Occipital lobe (tissue), 3 donors: ENCODE measurements at places on chromosomes 11 and 22. TPM values are rescaled to one million over a fixed set of nuclear protein-coding genes. Genes with fewer than 3 reads are reported as not detected.

Gene CD6
- total RNA-seq: 0.16 TPM

Gene HDAC10
- total RNA-seq: 19.8 TPM

- DNase-seq: no peak
These were observed 3929.2 kb upstream of the OR11H1 start for GRCh38 chr22:11598492-11599440.

GRCh38 chr11:100727410-100727809 is 40.3 kb downstream of the ARHGAP42 start:
- DNase-seq: no peak

- no peak for DNase-seq
These were observed 123.1 kb downstream of the MIAT start for GRCh38 chr22:26780521-26780920.

GRCh38 chr11:45890886-45891550 is 5.6 kb downstream of the MAPK8IP1 start:
- no peak for DNase-seq

GRCh38 chr11:36783808-36784207 is 185.8 kb upstream of the RAG2 start:
- no peak for DNase-seq

GRCh38 chr11:29161191-29161590 is 855.6 kb downstream of the KCNA4 start:
- DNase-seq: no peak

- no peak for DNase-seq
These were observed 585 bp downstream of the NF2 start for GRCh38 chr22:29604076-29604360.

Gene FBLN1
- total RNA-seq: 22.3 TPM

DNA sequence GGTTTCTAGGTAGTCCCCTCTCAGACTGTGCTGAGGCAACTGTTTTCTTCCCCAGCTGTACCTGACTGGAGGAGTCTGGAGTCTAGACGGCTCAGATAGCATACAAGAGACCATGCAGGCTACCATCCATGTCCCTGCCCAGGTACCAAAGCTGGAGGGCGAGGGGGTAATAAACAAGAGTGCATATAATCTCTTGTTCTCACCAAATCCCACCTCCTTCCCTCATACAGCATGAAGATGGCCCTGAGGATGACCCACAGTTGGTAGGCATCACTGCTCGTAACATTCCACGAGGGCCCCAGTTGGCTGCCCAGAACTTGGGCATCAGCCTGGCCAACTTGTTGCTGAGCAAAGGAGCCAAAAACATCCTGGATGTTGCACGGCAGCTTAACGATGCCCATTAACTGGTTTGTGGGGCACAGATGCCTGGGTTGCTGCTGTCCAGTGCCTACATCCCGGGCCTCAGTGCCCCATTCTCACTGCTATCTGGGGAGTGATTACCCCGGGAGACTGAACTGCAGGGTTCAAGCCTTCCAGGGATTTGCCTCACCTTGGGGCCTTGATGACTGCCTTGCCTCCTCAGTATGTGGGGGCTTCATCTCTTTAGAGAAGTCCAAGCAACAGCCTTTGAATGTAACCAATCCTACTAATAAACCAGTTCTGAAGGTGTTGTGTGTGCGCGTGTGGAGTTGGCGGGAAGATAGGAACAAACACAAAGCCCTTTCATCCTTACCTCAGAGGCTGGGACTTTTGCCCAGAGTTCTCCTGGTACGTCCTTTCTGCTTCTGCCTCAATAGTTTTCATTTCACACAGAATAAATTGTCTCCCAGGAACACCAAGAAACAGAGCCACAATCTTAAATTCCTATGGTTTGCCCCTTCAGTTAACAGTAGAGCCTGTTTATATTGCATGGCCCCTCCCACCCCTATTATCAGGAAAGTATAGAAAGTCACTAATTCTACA is 8.5 kb downstream of the HMBS start:
- no peak for DNase-seq

DNA sequence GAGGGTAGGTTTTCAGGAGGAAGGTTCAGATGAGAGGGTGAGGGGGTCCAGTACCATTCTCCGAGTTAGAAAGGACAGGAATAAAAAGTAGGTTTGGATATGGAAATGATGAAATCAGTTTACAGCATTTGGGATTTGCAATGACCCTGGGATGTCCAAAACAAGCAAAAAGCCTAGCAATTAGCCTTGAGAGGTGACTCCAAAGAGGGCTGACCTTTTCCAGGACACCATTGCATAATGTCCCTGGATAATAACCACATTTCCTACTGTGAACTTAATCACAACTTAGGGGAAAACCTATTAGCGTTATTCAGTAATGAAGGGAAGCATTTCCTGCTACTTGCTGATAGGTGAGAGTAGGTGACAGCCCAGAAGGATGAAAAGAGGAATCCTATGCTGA is 101.4 kb upstream of the ARHGAP42 start:
- DNase-seq: no peak

Gene LDHAL6A
- total RNA-seq: 0.62 TPM

DNA sequence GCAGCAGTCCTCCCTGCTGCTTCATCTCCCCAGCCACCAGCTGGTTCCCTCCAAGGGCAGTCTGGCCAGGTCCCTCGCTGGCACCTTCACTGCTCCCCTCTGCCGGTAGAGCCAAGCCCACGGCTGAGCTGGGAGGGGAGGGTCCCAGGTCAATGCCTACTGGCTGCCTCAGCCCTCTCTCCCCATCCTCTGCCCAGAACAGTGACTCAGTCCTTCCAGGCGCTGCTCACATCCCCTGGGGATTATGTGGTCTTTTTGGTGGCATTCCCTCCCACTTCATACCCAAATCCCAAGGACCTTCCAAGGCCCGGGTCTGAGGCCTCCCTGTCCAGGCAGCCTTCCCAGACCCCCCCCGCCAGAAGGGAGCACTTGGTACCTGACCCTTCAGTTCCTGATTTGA is 44.9 kb downstream of the WNT7B start:
- no peak for DNase-seq

- no peak for DNase-seq
These were observed 3.0 kb downstream of the YWHAH start for GRCh38 chr22:31947296-31947695.

Gene CRYAB
- total RNA-seq: 10.3 TPM

- no peak for DNase-seq
These were observed 89.7 kb upstream of the KCNA4 start for GRCh38 chr11:30106222-30107181.

GRCh38 chr11:133064152-133064877 is 468.0 kb downstream of the OPCML start:
- peak; percentile 66 for DNase-seq

GRCh38 chr11:10824888-10825287 is 16.2 kb upstream of the EIF4G2 start:
- DNase-seq: no peak

DNA sequence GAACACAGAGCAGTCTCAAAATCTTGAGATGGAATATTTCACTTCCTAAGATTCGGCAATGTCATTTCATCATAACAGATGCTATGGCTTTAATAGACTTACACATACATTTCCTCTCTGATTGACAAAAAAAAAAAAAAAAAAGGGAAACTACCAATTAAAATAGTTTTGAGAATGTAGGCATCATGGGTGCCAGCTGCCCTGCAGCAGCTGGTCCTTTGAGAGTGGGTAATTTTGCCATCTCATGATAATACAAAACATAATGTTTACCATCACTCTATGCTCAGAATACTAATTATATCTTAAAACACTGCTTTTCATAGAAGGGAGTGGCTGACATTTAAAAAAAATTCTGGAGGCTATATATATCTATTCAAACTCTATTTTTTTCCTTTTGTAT is 775.6 kb upstream of the CCDC90B start:
- no peak for DNase-seq

Gene KCNJ1
- total RNA-seq: not detected

- DNase-seq: no peak
These were observed 1245.7 kb downstream of the BRD1 start for GRCh38 chr22:48581796-48582469.

- no peak for DNase-seq
These were observed 19.6 kb upstream of the OR8D2 start for GRCh38 chr11:124339396-124340141.

DNA sequence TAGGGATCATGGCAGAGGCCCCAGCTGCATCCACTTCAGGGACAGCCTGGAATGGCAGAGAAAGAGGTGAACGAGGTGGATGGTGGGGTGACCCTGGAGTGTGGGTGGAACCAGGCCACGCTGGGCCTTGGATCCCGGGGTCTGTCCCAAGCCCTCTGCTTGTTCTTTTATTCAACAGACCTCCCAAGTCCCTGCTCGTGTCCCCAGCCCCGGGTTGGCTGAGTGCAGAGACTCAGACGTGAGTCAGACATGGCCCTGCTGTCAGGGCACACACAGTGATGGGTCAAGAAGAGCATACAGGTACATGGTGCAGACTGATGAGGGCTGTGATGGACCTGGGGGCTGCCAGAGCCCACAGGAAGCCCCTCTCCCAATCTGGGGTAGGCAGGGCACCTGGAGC is 6.6 kb downstream of the ARHGAP8 start:
- DNase-seq: no peak

DNA sequence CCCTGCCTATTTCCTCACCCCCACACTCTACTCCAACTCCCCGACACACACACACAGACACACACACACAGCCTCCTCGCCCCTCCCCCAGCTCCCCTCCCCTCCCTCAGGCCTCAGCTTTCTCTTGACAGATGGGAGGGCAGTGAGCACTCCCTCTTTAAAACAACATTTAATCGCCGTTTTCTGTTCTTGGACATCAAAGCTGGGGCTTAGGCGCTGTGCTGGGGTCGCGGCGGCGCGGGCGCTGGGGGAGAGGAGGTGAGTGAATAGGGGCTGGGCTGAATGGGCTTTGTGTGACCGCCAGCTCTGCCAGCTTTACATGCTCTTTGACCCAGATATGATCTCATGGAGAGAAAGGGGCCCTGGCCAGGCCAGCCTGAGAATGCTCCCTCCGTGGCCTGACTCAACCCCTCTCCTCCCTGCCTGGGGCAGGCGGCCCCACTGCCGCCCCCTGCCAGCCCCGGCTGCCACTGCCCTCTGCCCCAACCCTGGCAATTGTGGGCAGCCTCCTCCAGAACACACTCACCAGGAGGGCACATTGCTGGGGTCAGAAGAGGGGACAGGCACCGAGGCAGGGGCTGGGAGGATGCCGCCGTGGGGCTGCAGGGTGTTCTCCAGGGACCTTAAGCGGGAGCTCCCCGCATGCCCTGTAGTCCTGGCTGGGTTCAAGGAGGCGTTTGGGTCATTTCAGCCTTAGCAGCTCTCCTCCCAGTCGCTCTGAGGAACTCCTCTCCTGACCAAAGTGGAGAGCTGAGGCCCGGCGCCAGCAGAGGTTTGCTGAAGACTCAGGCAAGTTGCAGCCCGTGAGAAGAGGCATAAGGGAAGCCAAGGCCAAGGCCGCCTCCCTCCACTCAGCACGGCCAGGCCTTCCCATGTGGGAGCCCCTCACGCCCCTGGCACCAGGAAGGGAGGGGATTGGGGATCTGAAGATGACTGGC is 38.3 kb upstream of the NNMT start:
- peak; percentile 25 for DNase-seq

DNA sequence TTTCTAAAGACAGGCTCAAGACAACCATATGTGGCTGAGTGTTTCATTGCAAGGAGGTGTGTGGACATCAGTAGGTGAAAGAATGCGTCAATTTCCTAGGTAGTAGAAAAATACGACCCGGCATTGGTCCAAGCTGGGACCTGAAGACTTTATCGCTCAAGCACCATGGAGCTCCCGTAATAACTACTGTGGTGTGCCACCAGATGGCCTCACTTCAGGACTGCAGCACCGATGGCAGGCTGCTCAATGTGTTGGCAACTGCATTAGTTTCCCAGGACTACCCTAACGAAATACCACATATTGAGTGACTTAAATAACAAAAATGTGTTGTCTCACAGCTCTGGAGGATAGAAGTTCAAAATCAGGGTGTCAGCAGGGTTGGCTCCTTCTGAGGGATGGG is 72.4 kb upstream of the FAT3 start:
- no peak for DNase-seq

GRCh38 chr11:36400766-36401455 is 104.8 kb downstream of the PRR5L start:
- no peak for DNase-seq

- no peak for DNase-seq
These were observed 102.5 kb downstream of the C11orf58 start for GRCh38 chr11:16840951-16841350.

Gene HPX
- total RNA-seq: 2.3 TPM

- no peak for DNase-seq
These were observed 170.8 kb downstream of the BUD13 start for GRCh38 chr11:116601814-116602636.

DNA sequence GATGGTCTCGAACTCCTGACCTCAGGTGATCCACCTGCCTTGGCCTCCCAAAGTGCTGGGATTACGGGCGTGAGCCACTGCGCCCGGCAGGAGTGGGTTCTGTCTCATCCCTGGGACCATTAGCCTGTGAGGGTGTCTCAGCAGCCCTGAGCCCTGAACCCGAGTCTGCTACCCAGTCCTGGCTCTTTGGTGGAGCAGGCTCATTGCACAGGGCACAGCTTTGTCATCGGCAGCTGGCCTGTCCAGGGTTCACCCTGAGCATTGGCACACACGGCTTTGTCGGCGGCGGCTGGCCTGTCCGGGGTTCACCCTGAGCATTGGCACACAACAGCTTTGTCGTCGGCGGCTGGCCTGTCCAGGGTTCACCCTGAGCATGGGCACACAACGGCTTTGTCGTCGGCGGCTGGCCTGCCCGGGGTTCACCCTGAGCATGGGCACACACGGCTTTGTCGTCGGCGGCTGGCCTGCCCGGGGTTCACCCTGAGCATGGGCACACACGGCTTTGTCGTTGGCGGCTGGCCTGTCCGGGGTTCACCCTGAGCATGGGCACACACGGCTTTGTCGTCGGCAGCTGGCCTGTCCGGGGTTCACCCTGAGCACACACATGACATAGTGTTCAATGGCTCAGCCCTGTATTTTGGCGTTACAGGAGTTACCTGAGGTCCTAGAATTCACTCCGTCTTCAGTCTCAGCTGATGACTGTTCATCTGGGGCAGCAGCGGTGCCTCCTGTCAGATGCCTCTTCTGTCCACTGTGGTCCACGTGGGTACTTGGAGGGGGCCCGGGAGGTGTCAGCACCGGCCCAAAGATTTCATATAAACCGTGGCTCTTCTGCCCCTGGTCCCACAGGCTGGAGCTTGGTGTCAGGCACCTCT is 1082.5 kb downstream of the BRD1 start:
- DNase-seq: no peak

DNA sequence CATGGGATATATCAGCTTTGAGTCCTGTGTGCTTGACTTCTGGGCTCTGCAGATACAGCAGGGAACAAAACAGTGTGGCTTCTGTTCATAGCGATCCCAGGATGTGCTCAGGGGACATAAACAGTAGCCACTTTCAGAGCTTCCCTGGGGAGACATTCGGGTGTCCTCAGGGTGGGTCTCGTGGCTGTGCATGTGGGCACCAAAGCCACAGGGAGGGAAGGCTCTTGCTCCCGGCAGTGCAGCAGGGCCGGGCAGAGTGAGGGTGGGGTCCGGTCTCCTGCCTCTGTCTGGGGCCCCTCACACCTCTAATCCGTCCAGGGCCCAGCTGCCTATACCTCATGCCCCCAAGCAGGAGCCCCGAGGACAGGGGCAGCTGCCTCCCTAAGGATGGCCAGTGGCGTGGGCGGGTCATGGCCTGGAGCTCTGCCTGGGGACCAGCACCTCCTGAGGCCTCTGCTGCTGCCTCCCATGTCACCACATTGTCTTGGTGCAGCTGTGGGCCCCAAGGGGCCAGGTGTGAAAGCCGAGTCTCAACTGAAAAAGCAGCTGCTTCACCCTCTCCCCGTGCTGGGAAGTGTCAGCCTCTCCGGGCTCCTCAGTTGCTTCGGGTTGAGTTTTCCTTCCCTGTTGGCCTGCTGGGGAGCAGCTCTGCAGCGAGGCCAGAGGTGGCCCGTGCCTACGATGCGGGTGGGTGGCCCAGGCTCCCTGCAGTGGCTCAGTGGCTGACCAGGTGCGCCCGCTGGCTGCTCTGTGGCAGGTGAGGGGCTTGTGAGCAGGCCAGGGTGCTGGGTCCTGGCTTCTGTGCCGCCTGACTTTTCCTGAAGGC is 3.8 kb downstream of the TPCN2 start:
- DNase-seq: no peak

Gene CARNS1
- total RNA-seq: 0.16 TPM
